ENCODE measurements at places on chromosomes 12 and 14.

GRCh38 chr12:41981013-41981412 lies 163.7 kb downstream of the GXYLT1 start:
- H3K4me1 ChIP-seq = no peaks in the 10 kb centered on the region
- H3K27ac ChIP-seq = no peak overlapping the region
- H3K4me3 ChIP-seq = no peak overlapping the region
- no peaks in the 10 kb centered on the region for H3K27me3 ChIP-seq
- no peaks in the 10 kb centered on the region for H3K36me3 ChIP-seq
- no peak for DNase-seq

- no peaks in the 10 kb centered on the region for H3K4me1 ChIP-seq
- no peak overlapping the region for H3K4me3 ChIP-seq
- no peak for DNase-seq
Measured at GRCh38 chr14:105941226-105942166, 415.1 kb downstream of the TMEM121 start.

GRCh38 chr12:76288218-76288617 lies 60.0 kb downstream of the BBS10 start:
- no peak overlapping the region for H3K27ac ChIP-seq
- no peaks in the 10 kb centered on the region for H3K4me1 ChIP-seq
- H3K4me3 ChIP-seq = no peak overlapping the region
- H3K27me3 ChIP-seq = no peaks in the 10 kb centered on the region
- H3K36me3 ChIP-seq = no peaks in the 10 kb centered on the region
- DNase-seq = no peak

GRCh38 chr12:117134059-117134458 lies 34.8 kb upstream of the TESC start:
- H3K27ac ChIP-seq = no peak overlapping the region
- peak; percentile 86 for DNase-seq
- no peak overlapping the region for H3K4me3 ChIP-seq
- H3K4me1 ChIP-seq = peaks cover 16% of the 10 kb centered on the region
- no peaks in the 10 kb centered on the region for H3K36me3 ChIP-seq

- no peaks in the 10 kb centered on the region for H3K36me3 ChIP-seq
- H3K27me3 ChIP-seq = peaks cover 2% of the 10 kb centered on the region
- no peak overlapping the region for H3K27ac ChIP-seq
- DNase-seq = no peak
- H3K4me1 ChIP-seq = no peaks in the 10 kb centered on the region
Measured at GRCh38 chr12:125145196-125145595, 80.0 kb downstream of the AACS start.

- no peaks in the 10 kb centered on the region for H3K4me1 ChIP-seq
- no peak overlapping the region for H3K4me3 ChIP-seq
- DNase-seq = no peak
- no peaks in the 10 kb centered on the region for H3K36me3 ChIP-seq
- H3K27ac ChIP-seq = no peak overlapping the region
- peaks cover 5% of the 10 kb centered on the region for H3K27me3 ChIP-seq
Measured at GRCh38 chr14:36751920-36752319, 90.3 kb downstream of the PAX9 start.

DNA sequence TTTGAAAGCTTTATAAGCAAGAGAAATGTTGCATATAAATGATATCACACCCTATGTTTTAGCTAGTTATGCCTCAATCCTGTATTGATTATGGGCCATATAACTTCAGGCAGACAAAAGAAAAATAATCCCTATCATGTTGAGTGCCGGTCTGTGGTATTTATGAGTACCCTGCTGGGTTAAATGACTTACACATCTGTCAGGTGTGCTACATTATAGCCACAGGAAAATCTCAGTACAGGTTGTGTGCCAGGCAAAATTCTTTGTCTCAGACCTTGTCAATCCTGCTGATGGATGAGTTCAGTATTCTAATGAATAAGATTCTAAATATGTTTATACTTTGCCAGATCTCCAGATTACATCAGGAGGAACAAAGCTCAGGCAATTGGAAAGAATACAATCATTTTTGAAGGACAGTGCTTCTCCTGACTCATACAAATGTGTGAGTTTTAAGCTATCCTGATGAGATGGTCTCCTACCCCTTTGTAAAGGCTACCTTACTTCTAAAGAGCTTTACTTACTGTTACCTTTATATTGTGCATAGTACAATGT lies 109.8 kb upstream of the FOXG1 start:
- H3K27ac ChIP-seq = no peak overlapping the region
- DNase-seq = no peak
